ENCODE measurements at places on chromosomes 5 and 9.

DNA sequence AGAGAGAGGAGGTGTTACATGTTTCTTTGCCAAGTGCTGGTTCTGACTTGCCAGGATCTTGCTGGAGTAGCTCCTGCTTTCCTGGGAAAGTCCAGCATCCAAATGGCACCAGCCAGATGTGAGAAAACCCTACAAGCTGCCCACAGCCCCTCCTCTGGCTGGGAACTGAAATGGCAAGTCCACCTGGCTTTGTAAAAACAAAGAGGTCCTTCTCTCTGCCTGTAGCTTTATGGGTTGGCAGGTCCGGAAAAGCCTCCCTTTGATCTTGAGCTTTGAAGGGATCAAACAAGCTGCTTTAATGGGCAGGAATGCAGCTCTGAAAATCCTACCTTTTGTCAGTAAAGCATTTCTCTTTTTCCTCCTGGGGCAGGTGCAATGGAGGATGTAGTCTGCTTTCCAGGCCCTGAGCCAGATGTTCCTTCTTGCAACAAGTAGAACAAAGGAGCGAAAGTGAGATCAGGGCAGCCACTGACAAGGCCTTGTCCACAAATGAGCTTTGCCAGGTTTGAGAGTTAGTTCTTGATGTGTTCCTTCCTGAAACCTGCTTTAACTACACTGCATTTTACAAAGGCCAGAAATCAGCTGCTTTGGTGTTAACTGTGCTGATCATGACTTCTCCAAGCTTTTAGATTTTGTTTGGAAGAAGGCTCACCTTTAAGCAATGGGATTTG is 456.7 kb downstream of the ZNF608 start:
- no peak for DNase-seq

DNA sequence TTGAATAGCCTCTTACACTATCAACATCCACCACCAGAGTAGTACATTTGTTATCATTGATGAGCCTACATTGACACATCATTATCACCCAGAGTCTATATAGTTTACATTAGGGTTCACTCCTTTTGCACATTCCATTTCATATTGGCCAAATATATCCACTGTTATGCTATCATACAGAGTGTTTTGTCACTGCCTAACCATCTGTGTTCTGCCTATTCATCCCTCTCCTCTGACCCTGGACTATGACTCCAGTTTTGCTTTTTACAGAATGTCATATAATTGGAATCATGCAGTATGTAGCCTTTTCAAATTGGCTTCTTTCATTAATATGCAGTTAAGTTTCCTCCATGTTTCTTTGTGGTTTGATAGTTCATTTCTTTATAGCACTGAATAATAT is 904.7 kb downstream of the TLE1 start:
- no peak for DNase-seq

DNA sequence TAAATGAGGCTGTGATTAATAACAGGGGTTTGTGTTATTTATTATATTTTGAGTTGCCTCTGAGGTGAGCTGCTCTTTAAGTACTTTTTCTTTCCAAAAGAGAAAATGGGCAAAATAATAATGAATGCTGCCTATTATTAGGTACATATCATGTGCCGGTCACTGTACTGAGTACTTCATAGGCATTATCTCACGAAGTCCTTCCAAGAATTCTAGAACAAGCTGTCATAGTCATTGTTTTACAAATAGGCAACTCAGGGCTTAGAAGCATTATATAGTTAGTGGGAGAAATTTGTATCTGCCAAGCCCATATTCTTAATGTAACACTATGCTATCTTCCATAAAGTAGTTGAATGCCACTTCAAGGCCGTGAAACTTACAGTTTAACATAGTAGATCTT is 628.7 kb downstream of the CCDC171 start:
- no peak for DNase-seq

DNA sequence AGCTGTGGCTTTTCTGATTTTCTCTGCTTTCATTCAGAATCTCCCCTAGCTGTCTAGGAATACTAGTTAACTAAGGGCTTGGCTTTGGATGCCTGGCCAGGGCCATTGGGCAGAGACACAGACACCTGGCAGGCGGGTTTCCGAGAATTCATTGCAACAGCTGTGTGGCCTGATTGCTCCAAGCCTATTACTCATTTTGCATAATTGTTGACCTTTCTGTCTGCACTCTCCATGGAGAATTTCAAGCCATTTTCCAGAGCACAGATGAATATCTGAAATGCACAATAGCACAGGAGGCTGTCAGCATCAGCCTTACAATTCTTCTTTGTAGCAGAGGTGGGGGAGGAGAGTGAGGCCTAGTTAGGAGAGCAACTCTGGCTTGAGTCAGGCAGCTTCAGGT is 310.5 kb downstream of the DMAC1 start:
- no peak for DNase-seq

- peak; percentile 77 for DNase-seq
Measured at GRCh38 chr9:68949271-68950000, 64.5 kb downstream of the PRKACG start.

DNA sequence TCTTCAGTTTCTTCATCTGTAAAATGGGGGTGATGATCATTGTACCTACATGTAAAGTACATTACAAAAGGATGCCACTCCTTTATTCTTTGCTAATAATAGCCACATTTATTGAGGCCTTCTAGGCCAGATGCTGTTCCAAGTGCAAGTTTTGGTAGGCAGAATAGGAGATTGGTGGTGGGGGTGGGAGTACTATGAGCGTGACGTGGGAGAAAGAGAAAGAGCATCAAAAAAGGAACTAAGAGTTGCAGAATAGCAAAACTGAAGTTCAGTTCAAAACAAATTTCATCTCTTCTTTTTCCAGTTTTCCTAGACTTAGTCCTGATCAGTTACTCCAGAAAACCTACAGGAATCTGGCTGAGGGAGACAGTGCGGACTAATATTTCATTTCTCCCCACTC is 174.1 kb downstream of the SNX18 start:
- no peak for DNase-seq

GRCh38 chr5:135502836-135503520 is 32.8 kb downstream of the NEUROG1 start:
- DNase-seq = no peak

- no peak for DNase-seq
Measured at GRCh38 chr5:17964067-17964466, 329.8 kb downstream of the TAF11L14 start.

DNA sequence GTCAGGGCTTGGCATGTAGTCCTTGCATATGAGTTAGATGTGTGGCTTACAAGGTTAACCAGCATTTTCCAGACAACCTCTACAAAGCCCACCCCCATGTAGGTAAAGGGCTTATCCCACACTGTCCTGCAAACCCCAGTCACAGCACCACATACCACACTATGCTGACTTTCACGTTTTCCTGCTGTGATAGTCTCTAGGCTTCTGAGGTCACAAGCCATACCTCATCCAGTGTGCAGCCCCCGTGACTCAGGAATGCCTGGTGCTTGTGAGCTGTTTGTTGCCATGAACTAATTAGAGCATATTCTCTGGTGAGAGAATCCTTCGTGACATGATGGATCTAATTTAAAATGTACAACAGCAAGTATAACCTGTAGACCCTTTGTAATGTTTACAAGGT is 50.8 kb downstream of the ERAP1 start:
- no peak for DNase-seq

DNA sequence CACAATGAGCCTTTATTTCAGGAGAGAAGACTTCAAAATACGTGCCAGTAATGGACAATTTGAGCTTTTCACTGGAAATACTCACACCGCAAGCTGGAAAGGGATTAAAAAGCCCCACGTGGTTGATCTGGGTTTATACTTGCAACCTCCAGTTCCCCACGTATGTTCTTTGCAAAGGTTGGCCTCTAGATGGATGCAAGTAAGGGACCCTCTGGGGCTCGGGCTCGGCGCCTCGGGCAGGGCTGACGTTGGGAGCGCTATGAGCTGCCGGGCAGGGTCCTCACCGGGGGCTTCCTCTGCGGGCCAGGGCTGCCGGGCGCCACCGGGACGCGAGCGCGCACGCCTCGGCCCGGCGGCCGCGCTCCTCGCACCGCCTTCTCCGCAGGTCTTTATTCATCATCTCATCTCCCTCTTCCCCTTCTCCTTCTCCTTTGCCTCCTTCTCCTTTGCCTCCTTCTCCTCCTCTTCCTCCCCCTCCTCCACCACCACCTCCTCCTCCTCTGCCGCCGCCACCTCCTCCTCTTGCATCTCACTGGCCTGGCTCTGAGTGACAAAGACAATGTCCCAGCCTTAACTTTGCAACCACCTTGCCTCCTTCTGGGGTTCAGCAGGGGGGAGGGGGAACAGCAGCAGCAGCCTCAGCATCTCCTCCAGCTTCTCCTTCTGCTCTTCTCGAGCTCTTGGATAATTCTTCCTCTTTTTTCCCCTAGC is 701 bp upstream of the ZNF462 start:
- no peak for DNase-seq

GRCh38 chr5:169706071-169706470 is 69.0 kb downstream of the DOCK2 start:
- DNase-seq = no peak
